ENCODE measurements at places on chromosomes 11 and 22.

- DNase-seq: no peak
These were observed 320.3 kb upstream of the ZC3H12C start for GRCh38 chr11:109772892-109773291.

DNA sequence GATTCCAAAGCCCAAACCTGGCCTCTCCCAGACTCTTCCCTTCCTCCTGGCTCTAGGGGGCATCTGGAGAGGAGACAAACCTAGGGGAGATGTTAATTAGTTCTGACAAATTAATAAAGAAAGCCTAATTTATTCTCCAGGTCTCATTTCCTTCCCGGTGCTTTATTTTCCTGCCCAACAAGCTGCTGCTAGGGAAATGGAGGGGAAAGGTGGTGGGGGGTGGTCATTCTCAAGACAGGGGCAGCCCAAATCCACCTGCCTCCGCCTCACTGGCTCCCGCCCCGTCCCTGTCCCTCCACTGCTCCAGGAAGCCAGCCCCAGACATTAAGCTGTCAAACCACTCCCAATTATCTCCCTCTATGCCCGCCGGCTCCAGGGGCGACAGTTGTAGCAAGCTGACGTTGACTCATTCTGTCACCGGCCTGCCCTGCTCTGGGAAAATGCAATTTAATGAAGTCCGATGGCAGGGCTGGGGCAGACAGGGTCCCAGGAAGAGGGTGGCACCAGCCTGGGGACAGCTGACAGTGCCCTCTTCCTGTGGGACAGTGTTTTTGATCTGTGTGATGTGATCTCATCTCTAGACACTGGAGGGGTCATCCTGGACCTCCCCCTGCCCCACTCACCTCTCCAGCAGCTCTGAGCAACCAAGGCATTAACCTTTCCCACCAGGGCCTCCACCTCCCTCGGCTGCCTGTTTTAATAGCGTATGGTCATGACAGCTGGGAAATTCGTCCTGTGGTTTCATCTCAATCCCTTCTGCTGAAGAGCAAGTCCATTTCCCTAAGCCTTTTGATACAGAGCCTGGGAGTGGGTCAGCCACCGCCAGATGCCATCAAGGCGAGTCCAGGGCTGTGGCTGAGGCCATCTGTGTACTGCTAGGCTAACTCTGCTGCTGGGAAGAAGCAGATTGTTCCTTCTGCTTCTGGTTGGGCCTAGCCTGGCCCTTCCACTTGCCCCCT lies 27.1 kb downstream of the NECTIN1 start:
- no peak for DNase-seq

GRCh38 chr11:66637557-66638176 lies 836 bp upstream of the RBM4 start:
- no peak for DNase-seq

DNA sequence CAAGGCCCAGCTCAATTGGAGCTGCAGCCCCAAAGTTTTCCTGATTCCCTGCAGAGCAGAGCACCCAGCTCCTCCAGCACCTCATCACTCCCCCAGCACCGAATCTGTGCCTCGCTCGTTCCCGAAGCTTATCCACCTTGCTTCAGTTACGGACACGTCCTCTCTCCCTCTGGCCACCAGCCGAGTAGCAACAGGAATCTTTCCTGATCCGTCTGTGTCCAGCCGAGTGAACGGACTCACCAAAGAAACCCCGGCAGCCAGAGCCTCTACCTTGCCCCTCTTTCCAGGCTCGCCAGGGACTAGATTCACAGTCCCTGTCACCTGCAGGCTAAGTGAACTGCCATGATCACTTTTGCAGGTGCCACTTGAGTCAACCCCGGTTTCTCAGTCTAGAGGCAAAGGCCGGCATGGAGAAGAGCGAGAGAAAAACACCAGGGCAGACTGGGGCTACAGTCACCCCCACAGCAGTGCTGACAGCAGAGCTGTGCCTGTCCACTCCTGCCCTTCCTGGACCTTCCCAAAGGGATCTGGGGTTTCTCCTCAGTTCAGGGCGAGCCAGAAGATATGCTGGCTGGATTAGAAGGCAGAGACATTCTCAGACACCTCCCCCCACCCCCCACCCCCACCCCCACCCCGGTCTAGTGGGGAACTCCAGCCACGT lies 32.3 kb downstream of the BID start:
- no peak for DNase-seq

GRCh38 chr11:9386086-9386485 lies 1.6 kb downstream of the IPO7 start:
- no peak for DNase-seq

DNA sequence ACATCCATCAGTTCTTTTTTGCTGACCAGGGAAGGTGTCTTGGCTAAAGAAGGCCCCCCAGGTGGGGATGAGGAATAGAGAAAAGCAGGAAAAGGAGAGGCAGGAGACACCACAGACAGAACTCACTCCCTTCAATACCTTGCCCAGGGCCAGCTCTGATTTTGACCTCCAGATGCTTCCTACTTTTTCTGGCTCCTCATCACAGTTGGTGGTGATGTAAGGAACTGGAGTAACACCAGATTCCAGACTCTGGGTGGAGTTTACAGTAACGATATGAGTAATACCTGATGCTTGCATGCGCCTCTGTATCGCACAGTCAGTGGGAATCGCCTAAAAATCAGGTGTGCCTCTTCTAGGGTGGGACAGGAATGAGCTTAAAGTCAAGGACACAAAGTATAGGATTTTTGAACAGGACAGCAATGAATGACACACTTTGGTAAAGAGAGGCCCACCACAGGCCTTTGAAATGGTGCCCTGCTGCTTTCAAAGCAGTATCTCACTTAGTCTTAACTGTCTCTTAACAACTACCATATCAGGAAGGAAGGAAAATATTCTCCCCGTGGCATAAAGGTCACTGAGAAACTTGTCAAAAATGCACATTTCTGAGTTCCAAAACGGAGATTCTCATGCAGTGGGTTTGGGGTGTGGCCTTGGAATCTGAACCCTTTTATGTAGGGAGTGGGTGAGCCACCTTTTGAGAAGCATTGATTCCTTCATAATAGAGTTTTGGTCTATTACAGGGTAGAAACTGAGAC lies 140.8 kb downstream of the SNX19 start:
- DNase-seq: no peak

GRCh38 chr11:126929179-126930061 lies 71.2 kb downstream of the KIRREL3 start:
- DNase-seq: no peak

Data from stimulated activated CD8-positive, alpha-beta memory T cell treated with anti-CD3 and anti-CD28 coated beads, Interleukin-7, amount 100 ng/mL, for 48 hours (primary cell).